ENCODE measurements at places on chromosomes 16 and 17. TPM values are rescaled to one million over a fixed set of nuclear protein-coding genes. Genes with fewer than 3 reads are reported as not detected.

GRCh38 chr17:61470530-61471136 lies 18.4 kb downstream of the TBX4 start:
- DNase-seq: peak; percentile 44

GRCh38 chr16:72099377-72099818 lies 5.8 kb downstream of the DHX38 start:
- peak; percentile 81 for DNase-seq

GRCh38 chr17:17420561-17421269 lies 56.1 kb upstream of the MED9 start:
- no peak for DNase-seq

GRCh38 chr17:78315355-78316114 lies 44.3 kb downstream of the SOCS3 start:
- DNase-seq: no peak

DNA sequence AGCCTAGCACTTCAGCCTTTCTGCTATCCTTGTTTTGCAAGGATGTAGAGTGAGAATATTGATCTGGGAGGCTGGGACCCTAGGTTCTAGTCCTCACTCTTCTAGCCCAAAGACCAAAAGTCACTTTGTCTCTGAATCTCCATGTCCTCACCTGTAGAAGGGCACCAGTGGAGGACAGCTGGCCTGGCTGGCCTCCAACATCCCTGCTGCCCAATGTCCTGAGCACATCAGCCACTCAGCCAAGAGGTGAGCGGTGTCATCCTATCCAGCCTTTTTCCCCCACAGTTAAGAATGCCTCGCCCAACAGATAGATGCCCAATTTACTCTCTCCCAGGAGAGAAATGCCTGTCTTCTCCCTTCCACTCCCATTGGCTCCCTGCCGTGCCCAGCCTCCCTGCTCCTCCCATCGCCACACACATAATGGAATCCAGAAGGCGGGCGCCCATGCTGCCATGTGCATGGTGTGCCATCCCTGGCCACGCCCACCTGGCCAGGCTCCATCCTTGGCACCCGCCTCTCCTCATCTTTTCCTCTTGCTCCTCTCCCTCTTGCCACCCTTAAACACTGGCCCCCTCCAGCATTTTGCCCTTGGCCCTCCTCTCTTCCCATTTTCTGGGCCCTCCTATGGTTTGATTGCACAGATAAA lies 157.3 kb upstream of the SDK2 start:
- DNase-seq: no peak

GRCh38 chr17:30939051-30939689 lies 17.4 kb downstream of the ADAP2 start:
- DNase-seq: no peak

DNA sequence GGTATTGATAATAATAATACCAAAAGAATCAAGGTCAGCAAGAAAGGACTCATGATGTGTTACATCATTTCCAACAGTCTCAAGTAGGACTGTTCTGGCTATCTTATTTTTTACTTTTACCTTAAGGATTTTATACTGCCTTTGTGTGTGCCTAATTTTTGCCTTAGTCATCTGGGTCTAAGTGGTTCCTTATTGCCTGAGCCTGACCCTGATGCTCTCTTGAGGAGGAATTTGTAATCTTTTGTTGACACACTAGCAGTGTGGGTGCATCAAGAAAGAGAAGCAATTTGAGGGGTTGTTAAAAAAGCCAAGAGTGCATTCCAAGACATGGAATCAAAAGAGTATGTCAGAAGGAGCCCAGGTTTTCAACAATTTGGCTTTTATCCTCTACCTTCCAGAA lies 59.3 kb downstream of the TMEM100 start:
- DNase-seq: no peak

- no peak for DNase-seq
Observed at GRCh38 chr17:34993031-34993430, 12.7 kb downstream of the LIG3 start.

DNA sequence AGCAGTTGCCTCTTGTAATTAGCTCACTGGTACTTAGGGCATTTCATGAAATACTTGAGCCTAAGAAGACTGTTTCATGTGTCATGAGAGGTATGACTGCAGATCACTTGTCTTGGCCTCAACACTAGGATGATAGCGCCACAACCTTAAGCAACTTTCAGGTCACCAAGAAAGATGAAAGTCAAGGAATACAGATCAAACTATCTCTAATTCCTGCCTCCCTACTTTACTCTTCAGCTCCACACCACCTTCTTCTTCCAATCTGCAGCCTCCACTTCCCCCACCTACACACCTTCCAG lies 28.0 kb downstream of the GNA13 start:
- DNase-seq: no peak

- no peak for DNase-seq
Observed at GRCh38 chr17:57279432-57279831, 23.1 kb downstream of the MSI2 start.

DNA sequence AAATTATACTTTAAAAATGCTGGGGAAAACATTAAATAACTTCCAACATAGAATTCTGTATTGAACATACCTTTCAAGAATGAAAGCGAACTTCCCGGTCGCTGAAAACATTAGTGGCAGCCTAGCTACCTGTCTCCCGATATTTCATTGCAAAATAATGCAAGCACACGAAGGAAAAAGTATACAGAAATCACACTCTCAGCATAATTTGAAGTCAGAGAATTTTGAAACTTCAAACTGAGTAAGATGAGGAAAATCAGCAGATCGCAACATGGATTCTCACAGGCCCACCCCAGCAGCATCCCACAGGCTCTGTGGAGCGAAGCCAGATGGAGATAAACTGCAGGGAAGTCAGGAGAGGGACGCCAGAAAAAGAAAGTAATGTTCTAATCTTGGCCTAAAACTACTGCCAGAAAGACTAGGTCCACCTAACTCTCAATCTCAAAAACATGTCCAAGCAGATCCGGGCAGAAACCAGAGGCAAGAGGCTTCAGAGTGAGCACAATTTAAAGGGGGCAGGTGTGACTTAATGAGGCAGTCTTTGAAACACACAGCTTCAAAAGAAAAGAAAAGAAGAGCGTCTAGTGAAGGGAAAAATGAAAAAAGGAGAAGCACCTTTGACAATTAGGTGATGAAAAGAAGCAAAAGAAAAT lies 4.8 kb upstream of the GOSR1 start:
- no peak for DNase-seq

- DNase-seq: no peak
Observed at GRCh38 chr17:27283751-27284150, 10.2 kb upstream of the WSB1 start.

Gene EXOC3L1
- 0.29 TPM for total RNA-seq

Gene RNF112
- total RNA-seq: not detected

Measured in HT-29 (cell line).